ENCODE measurements at places on chromosomes 12 and 14.

GRCh38 chr12:34219046-34219770 is 196.9 kb downstream of the ALG10 start:
- no peak for DNase-seq

DNA sequence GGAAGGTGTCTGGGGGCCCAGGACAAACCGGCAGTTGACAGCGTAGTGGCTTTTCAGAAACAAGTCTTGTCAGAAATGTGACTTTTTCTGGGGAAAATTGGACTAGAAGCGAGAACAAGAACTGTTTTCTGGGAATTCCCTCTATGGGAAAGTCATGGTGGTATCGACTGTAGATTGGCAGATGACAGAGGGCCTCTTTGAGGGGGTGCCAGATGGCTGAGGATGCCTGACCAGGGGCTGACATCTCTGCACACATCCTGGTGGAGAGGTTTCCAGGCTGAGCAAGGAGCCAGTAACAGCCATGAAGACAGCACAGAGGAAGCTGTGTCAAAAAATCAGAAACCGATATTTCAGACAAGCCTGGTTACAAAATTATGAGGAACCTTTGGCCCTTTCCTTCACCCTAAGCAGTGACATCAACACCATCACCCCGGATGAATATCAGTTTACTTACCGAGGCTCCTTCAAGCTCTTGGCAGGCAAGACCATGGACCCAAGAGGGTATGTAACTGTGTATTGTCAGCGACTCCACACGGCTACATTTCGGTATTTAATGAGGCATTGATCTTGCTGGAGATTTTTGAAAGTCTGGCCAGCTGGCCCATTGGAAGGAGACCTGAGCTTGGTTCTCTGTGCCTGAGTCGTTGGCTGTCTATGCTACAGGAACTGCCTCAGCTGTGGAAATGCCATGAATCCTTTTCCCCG is 1525.3 kb upstream of the TMEM132C start:
- no peak for DNase-seq

GRCh38 chr14:30883508-30884294 is 9.3 kb downstream of the COCH start:
- no peak for DNase-seq

DNA sequence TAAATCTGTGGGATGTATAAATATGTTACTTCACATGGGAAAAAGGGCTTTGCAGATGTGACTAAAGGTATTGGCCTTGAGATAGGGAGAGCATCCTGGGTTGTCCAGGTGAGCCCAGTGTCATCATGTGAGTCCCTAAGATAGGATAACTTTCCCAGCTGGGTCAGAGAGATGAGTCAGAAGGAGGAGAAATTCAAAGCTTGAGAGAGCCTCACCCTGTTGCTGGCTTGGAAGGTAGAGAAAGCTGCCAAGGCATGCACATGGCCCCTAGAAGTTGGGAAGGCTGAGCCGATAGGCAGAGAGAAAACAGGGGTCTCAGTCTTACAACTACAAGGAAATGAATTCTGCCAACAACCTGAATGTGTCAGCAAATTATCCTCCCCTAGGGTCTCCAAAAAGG is 213.0 kb downstream of the ADGRD1 start:
- no peak for DNase-seq

DNA sequence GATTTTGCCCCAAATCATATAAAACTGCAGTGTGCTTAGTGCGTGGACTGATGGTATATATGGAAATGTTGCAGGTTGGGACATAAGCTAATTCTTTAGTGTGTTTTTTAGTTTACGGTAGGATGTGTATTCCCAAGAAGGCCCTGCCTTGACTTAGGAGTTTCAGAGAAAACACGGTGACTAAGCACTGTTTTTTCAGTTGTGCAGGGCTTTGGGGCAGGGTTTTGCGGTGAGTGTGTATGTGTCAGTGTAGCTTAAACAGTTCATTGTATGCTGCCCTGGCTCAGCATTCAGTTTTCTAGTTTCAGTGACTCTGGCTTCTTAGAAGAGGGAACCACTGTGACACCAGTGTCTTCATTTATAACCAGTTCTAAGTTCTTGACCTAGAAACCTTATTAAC is 101.2 kb downstream of the AKAP6 start:
- DNase-seq, result no peak

DNA sequence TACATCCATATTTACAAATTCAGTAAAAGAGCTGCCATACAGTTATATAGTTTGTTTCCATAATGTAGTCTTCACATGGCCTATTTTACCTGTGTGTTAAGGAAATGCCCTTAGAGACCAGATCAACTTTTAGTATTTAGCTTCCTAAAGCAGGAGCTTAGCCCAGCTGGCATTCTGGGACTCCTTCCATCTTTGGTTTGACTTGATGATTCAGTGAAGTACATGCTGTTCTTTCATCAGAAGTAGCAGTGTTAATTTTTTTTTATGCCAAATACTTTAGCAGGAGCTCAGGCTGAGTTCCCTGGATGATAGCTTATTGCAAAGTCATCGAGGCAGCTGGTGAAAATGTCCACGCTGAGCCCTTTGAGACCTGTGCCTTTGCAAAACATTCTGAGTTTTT is 101.0 kb downstream of the FOXG1 start:
- DNase-seq, result no peak

DNA sequence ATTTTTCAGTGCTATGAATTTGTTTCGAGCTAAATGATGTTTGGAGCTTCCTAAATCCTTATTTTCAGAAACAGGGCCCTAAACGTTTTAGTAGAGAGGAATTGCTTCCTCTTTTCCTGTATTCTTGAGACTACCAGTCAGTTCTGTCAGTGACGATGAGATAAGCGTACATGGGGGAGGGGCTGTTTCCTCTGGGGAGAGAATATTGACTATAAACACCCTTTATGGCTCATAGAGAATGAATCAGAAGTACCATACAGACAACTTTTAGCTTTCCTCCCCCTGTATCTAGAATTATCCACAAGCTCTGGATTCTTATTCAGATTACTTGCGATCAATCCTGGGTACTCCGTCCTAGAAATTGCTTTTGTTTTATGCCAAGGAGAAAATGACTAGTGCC is 5.1 kb downstream of the TBK1 start:
- peak; percentile 51 for DNase-seq

DNA sequence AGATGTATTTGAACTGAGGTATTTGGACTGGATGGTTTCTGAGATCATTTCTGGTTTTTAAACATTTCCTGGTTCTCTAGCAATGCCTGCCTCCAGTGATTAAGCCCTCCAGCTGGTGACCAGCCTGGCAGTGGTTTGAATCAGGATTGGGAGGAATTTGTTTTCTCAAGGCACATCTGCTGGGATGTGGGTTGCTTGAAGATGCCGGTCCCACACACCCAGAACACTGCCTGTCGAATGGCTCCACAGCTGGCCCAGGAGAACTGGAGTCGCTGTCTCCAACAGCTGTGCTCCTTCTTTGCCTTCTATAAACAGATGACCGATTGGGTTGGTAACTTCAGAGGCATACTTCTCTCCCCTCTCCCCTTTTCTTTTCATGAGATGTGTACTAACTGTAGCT is 258.0 kb upstream of the DDHD1 start:
- DNase-seq, result no peak

DNA sequence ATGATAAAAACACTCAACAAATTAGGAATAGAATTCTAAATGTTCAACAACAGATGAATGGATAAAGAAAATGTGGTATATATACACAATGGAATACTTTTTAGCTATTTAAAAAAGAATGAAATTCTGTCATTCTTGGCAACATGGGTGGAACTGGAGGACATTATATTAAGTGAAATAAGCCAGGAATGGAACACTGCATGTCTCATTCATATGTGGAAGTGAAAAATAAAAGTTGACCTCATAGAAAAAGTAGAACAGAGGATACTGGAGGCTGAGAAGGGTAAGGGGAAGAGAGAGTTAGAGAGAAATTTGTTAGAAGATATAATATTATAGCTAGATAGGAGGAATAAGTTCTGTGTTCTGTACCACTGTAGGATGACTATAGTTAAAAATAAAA is 35.8 kb upstream of the ZFP36L1 start:
- no peak for DNase-seq

GRCh38 chr12:77315407-77315806 is 250.0 kb upstream of the E2F7 start:
- DNase-seq, result no peak

DNA sequence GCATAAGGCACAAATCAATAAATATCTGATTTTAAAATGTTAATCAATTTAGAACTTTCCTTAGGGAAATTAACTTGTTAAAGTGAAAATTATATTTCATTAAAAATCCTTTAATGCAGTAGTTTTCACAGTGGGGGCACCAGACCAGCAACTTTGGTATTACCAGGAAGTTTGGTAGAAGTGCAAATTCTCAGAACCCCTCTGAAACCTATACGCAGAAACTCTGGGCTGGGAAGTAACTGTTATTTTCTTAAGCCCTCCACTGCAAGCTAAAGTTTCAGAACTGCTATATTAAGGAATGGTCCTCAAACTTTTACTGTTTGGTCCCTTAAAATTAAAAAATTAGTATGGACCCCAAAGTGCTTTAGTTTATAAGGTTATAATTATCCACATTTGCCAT is 35.7 kb downstream of the GNPTAB start:
- DNase-seq, result no peak

GRCh38 chr14:77498120-77498979 is at the start of gene ISM2:
ISM2 (minus strand) TSS chr14:77498816; CDS start chr14:77498793, 23 bp downstream.
- DNase-seq, result peak; percentile 26

- DNase-seq, result no peak
These were observed 13.3 kb downstream of the SBNO1 start for GRCh38 chr12:123351349-123351748.

GRCh38 chr12:117404940-117405339 is 43.5 kb upstream of the NOS1 start:
- DNase-seq, result no peak

GRCh38 chr12:8698132-8698851 is 501 bp downstream of the RIMKLB start:
- DNase-seq, result peak; percentile 53

DNA sequence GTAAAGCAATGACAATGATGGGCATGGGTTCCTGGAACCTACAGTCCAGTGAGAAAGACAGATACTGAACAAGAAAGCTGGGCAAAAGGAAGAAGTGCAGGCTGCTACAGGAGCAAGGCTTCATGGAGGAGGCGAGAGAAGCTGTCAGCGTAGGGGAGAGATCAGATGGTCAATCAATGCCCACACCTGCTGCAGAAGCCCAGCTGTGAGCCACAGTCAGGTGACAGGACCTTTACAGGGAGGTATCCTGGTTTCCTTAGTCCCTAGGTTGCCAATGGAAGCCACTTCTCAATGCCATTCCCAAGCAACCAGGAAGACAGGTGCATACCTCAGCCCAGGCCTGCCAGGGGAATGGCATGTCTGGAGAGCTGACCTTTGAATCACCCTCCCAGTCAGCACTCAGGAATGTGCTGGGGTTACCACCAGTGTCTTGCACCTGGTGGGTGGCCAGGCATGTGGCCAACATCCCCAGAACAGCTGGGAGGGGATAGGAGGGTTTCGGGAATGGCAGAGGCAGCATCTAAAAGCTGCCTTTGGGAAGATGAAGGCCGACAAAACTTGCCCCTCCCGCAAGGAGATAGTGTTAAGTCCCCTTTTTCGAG is 170.3 kb downstream of the TTC7B start:
- DNase-seq, result no peak

GRCh38 chr14:101225157-101226152 is 321.9 kb upstream of the RTL1 start:
- no peak for DNase-seq

GRCh38 chr14:32258336-32258993 is 55.4 kb upstream of the RNU6-8 start:
- DNase-seq, result no peak

GRCh38 chr12:20040831-20041230 is 327.5 kb upstream of the PDE3A start:
- no peak for DNase-seq

DNA sequence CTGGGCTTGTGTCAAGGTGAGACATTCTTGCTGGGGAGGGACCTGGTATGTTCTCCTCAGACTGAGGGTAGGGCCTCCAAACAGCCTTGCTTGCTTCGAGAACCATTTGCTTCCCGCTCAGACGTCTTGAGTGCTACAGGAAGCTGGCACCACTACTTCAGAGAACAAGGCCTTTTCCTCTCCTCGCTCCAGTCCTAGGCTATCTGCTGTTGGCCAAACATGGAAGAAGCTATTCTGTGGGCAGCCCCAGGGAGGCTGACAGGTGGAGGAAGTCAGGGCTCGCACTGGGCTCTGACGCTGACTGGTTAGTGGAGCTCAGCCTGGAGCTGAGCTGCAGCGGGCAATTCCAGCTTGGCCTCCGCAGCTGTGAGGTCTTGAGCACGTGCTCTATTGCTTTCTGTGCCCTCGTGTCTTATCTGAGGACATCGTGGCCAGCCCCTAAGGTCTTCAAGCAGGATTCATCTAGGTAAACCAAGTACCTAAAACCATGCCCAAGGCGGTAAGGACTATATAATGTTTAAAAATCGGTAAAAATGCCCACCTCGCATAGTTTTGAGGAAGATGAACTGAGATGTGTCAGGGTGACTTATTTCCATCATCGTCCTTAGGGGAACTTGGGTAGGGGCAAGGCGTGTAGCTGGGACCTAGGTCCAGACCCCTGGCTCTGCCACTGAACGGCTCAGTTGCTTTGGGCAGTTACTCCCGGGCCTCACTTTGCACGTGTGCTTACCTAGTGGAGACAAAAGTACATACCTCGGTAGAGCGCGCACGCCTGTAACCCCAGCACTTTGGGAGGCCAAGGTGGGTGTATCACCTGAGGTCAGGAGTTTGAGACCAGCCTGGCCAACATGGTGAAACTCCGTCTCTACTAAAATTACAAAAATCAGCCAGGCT is 4.3 kb downstream of the GAPDH start:
- no peak for DNase-seq

DNA sequence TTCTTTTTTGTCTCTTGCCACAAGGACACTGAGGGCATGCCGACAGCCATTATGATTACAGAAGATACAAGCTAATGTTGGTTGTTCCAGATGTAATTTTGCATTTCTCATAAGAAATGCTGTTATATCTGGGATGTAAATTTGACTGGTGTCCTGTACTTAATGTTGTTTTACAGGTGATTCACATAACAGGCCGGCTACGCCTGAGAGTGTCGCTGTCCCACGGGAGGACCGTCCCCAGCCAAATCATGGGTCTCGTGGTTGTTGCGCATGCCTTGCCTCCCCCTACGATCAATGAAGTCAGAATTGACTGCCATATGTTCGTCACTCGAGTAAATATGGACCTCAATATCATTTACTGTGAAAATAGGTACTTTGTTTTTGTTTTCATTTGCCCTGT is 176.7 kb downstream of the EGLN3 start:
- DNase-seq, result no peak

GRCh38 chr14:36524220-36524837 is 4.3 kb upstream of the NKX2-1 start:
- DNase-seq, result no peak

GRCh38 chr12:124625867-124626675 is 58.7 kb upstream of the NCOR2 start:
- DNase-seq, result no peak

- DNase-seq, result peak; percentile 29
These were observed 17.2 kb upstream of the ARID4A start for GRCh38 chr14:58280954-58281787.

- DNase-seq, result peak; percentile 21
These were observed 430 bp downstream of the SLC41A2 start for GRCh38 chr12:104957719-104958000.

DNA sequence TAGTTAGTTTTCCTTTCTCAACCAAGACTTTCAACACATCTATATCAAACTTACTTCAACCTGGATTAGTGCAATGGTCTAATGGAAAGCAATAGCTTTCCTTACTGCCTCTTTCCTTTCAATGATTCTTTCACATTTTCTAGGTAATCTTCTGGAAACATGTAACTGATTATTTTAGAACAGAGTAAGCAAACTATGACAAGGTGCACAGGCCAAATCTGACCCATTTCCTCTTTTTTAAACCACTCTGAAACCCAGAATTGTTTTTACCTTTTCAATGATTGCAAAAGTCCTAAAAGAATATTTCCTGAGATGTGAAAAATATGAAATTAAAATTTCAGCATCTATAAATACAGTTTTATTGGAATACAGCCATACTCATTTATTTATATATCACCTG is 81.6 kb upstream of the TMTC2 start:
- DNase-seq, result no peak

Data from activated CD4-positive, alpha-beta T cell treated with anti-CD3 and anti-CD28 coated beads for 4 hours (primary cell).